ENCODE measurements at places on chromosomes 16 and 17.

- DNase-seq, result no peak
Observed at GRCh38 chr17:47225911-47226688, 17.0 kb downstream of the MYL4 start.

DNA sequence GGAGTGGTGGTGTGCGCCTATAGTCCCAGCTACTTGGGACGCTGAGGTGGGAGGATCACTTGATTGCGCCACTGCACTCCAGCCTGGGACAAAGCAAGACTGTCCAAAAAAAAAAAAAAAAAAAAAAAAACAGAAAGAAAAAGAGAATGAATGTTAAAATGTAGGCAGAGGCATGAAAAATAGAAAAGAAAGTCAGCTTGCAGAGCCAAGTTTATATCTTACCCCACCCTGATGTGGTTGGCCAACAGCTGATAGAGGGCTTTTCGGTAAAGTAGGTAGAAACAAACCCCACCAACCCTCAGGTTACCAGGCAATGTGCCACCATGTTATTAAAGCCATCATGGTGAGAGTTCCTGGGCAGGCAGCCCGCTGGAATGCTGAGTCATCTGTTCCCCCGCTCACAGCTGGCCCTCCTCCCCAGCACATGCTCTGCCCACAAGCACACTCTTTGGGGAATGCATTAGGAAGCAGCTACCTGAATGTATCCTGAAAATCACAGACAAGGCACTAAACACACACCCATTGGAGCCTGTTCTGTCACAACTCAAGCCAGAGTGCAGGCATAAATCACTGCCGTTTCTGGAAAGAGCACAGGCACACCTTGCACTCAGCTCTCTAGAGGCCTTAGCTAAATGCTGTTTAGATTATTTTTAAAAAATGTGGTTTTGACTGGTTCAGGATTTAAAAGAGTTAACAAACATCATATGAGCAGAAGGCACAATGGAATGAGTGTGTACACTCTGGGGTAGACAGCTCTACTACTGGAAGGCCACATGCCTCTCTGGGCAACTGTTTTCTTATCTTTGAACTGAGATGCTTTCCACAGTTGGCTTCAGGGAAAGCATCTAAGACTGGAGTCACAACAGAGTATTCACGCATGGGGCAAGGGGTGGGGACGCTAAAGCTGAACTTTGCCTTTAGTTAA is 128.5 kb downstream of the PARN start:
- DNase-seq, result peak; percentile 86

DNA sequence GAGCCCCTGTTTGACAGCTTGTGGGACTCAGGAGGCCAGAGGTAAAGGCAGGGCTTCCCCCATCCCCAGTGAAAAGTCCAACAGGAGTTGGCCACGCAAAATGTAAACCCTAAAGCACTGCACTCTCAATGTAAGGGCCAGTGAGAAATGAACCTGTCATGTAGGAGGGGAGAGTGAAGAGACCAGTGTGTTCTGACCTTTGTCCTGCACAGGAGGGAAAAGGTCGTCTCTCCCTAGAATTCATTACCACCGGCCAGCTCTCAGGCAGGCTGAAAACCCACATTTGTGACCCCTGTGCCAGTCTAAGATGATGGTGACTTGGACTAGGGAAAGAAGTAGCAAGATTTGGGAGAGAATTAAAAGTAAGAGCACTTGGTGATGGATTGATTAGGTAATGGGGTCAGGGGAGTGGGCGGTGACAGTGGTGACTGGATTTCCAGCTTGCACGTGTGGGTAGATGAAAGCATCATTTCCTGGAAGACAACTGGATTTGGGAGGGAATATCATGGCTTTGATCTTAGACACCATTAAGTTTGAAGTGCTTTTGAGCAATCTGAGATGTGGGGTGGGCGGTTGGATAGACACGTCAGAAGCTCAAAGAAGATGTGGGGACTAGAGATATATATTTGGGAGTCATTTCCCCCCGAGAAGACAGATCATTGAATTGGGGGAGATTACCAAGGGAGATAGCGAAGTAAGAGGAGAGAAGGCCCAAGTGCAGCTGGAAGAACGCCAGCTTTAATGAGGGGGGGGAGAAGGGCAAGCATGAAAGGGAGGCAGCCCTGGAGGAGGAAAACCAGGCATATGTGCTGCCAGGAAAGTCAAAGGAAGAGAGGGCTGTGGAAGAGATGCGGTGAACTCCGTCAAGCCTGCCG is 119.5 kb downstream of the NTN1 start:
- DNase-seq, result no peak

DNA sequence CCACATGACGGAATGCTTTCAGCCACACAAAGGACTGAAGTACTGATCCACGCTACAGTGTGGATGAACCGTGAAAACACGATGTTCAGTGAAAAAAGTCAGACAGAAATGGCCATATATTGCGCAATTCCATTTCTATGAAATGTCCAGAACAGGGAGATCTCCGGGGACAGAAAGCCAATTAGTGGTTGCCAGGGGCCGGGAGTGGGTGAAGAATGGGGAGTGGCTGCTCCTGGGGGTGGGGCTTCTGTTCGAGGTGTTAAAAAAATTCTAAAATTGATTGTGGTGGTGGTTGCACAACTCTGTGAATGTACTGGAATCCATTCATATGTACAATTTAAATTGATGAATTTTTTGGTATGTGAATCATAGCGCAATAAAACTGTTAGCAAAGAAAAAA is 154.8 kb upstream of the HSBP1 start:
- no peak for DNase-seq

DNA sequence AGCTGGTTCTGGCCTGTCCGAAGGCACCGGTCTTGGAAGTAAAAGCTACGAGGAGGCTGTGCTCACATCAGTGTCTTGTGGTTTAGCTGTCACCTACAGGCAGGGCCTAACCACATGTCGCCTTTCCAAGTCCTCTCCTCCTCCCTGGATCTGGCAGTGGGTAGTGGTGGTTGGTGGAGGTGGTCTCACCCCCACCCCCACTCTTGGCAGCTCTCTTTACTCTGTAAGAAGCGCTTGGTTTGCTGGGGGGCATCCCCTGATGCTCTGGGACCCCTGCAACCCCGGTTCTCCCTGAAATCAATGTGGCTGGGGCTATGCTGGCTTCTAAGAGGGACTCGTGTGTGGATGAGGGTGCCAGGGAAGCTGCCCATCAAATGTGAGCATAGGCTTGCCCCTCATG is 68.3 kb downstream of the WIPI1 start:
- no peak for DNase-seq

- DNase-seq, result no peak
Observed at GRCh38 chr17:16906680-16907079, 65.2 kb downstream of the TNFRSF13B start.

GRCh38 chr17:45300060-45300751 is 16.6 kb downstream of the MAP3K14 start:
- DNase-seq, result no peak

- DNase-seq, result no peak
Observed at GRCh38 chr17:17345294-17345597, 42.1 kb downstream of the NT5M start.
